ENCODE measurements at places on chromosomes 4 and X.

DNA sequence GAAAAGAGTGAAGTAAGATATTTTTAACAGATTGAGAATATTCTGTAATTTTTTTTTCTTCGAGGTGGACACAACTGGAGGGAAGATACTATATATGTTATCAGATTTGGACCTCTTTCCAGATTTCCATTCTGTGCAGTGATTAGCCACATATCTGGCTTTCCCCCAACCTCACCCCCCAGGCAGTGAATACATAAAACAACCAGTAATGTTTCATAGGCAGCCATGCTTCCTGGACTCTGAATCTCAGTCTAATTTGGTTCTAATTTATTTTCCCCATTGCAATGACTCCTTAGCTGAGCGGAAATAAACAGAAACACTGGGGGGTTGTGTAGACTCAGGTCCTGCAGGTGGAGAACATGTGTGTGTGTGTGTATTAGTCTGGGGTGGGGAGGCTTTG, 226.5 kb downstream of the FBXW7 start:
- no peak for DNase-seq

DNA sequence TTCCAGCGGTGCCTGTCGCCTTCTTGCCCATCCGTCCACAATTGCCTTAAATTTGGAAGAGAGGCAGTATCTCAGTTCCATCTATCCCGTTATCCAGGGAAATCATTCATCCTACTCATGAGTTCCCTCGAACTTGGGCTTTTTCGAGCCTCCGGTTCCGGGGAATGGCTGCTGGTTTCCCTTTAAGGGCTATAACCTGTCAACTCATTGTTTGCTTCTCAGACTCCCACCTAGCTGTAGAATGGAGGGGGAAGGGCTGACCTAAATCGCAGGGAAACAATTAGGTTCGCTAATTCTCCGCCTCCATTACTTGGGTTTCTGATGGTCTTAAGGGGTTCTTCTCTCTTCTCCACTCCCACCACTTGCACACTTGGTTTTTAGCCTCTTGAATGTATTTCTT, 1.2 kb downstream of the UCHL1 start:
- DNase-seq: no peak

- no peak for DNase-seq
These were observed 239.5 kb upstream of the HAND2 start for GRCh38 chr4:173769568-173769967.

GRCh38 chr4:155612074-155612473, 54.6 kb upstream of the GUCY1A1 start:
- no peak for DNase-seq

- DNase-seq: no peak
These were observed 28.3 kb upstream of the NKX6-1 start for GRCh38 chr4:84527391-84527790.

DNA sequence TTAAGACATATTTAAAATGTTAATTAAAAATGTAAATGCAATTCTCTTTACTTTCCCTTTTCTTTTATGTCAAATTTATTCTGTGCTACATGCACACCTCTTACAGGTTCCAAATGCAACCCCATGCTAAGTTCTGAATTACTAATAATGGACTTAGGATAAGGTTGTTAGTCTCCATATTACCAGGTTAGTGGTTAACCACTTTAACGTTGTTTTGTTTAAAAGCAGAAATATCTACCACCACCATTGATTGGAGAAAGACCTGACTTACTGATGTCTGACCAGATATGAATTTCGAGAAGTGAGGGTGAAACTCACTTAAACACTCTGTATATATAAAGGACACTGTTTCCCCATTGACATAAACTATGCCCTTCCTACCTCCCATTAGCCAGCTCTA, 6.9 kb upstream of the TRPC3 start:
- DNase-seq: no peak

- peak; percentile 30 for DNase-seq
These were observed 19.8 kb downstream of the CPE start for GRCh38 chr4:165398570-165398969.

- no peak for DNase-seq
These were observed 146.2 kb downstream of the GLRA2 start for GRCh38 chrX:14675500-14675899.

GRCh38 chr4:117417856-117418255, 332.5 kb upstream of the TRAM1L1 start:
- DNase-seq: no peak

- no peak for DNase-seq
These were observed 64.2 kb upstream of the MAP3K15 start for GRCh38 chrX:19579485-19579884.

- DNase-seq: no peak
These were observed 8.2 kb upstream of the ZRSR2 start for GRCh38 chrX:15781961-15782699.

DNA sequence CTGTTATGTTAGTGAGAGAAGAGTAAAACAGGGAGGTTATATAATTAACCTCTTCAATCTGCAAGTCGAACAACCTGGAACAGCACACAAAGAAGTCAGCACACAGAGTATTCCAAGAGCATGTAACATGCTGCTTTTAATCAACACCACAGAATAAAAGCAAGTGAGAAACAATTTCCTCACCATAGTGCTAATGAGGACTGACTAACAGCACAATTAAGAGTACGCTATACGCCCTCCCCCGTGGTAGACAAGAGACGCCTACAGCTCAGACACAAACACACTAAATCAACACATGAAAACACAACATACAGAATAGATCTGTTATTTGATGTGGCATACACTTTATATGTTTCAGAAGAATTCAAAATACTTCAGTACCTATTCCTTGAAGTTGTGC, 103.0 kb downstream of the PPP3CA start:
- DNase-seq: no peak

GRCh38 chrX:136711147-136711546, 63.2 kb downstream of the CD40LG start:
- DNase-seq: no peak

DNA sequence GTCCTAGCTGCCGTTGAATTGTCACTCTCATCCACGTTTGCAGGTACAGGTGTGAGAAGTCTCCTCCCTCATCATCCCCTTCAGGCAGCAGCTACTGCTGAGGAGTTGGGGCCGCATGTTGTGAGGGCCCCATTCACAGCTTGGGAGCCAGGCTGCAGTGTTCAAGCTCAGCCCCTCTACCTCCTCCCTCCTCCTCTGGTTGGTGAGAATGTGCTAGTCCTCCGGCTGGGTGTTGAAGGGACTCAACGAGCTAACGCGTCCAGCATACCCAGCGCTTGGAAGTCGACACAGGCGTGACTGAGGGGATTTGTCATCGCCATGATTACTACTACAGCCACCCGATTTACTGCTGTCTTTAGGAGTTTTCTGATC, 82.0 kb upstream of the PSAPL1 start:
- no peak for DNase-seq

DNA sequence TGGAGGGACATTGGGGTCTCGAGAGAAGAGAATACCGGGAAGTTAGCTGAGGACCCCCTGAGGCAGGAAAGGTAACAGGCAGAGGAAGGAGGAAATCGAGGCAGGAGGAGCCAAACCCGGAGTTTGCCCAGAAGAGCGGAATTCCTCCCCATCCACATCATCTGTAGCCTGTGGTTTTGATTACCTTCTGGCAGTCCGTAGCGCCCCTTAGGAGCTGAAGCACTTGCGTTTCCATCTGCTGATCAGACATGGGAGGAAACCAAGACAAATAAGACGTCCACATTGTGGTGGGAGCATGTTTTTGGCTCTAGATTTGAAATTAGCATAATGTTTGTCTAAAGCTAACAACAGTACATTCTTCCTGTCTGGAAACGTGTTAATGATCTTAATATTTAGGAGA, 26.8 kb upstream of the HMX1 start:
- DNase-seq: no peak

DNA sequence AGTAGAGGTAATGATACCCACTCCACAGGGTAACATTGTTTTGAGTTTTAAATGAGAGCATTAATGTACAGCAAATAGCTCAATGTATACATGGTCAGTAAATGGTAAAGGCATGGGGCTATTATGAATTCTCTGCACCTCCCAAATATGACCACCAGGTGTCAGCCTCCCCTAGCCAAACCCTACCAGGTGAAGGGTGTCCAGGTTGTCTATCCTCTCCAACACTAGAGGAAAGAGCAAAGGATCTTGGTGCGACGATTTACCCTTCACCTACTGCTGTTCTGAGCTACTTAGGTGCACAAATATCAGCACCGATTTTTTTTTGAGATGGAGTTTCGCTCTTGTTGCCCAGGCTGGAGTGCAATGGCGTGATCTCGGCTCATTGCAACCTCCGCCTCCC, 26.5 kb upstream of the XIAP start:
- peak; percentile 53 for DNase-seq

DNA sequence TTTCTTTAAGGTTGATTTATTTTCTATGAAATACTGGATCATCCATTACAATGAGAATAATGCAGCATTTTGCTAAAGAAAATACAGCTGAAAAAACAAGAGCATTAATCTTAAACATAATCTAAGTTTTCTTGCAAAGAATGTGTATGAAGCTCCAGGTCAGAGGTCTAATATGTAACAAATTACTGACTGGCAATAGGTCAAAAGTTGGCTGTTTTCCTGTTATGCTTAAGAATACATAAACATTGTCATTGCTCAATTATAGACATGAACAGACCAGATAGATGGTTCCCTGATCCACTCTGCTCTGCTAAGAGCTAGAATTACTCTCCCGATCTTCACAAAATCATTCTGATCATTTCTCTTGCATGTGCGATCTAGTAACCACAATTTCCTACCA, 718.6 kb downstream of the PDHA2 start:
- no peak for DNase-seq

DNA sequence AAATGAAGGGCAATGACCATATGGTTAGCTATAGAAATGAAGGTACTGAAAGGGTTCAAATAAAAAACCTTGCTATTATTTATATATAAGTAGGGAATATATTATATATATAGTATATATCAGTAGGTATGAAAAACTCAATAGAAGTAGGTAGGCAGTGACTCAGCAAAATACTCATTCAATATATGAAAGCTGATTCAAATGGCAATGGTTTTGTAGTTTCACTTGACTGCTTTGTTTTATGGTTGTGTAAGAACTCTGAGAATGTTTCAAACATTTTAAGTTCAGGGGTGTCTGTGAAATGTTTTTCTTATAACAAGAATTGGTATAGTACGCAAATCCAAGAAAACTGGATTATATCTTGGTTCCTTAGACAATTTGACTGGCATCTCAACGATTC, 4.1 kb downstream of the ZNF280C start:
- no peak for DNase-seq

DNA sequence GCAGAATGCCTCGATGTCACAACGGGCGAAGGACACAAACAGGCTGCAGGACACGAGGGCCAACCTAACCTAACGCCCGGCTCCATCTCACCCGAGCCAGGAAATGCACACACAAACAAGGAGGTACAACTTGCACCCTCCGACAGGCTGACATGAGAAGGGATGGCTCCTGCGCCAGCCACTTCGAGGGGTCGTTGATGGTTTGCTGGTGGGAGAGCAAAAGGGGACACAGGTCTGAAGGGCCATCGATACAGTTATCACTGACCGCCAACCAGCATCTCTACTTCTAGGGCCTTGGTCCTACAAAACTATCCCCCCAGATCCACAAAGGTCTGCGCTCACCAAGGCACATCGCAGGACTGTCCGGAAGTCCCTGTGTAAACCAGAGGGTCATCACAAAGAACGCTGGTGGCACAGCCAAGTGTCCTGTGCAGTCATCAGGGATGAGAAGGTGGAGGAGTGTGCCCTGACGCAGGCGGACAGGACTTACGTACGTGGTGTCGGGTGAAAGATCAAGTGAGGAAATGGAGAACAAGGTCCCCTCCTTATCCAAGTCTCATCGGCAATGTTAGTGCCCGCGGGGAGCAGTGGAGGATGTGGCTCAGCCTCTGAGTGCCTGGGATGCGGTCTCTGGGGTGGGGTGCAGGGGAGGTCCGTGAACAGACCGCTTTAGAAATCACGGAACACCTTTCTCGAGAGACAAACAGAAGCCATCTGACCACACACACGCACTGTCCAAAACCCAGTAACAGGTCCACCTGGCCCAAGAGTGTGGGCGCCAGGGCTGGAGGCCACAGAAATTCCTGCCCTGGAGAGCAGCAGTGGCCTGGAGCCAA, 7.0 kb downstream of the MXD4 start:
- no peak for DNase-seq

DNA sequence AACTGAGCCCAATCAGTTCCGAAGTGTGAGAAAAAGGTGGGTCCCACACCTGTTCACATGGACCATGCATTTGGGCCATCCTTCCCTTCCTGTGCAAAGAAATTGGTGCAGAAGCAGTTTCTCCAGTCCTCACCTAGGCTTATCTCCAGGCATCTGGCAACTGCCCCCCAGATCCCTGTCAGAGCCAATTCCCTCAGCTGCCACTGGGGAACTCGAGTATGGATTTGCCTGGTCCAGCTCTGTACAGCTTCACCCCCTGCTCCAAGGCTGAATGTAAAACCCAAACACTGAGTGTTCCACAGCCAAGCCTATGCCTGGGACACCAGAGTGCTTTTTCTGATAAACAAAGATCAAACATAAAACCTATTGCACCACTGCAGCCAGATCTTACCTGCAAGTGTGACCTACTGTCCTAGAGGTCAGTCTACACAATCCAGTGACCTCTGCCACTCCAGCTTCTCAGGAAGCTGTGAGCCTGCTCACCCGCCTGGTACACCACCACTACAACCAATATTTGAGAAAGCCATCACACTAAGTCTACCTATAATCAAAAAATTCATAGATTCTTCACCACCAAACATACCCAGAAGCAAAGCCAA, 136.4 kb downstream of the STPG2 start:
- no peak for DNase-seq

DNA sequence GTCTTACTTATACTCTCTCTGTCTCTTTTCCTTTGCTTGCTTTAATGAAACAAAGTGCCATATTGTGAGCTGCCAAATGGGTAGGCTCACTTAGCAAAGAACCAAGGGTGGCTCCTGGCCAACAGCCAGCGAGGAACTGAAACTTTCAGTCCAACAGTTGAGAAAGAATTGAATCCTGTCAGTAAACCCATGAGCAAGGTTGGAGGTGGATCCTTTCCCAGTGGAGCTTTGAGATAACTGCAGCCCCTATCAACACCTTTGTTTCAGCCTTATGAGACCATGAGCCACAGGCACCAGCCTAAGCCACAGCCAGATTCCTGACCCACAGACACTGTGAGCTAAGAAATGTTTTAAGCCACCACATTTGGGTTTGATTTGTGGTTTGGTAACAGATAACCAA, 362.2 kb downstream of the PDGFC start:
- DNase-seq: peak; percentile 5

DNA sequence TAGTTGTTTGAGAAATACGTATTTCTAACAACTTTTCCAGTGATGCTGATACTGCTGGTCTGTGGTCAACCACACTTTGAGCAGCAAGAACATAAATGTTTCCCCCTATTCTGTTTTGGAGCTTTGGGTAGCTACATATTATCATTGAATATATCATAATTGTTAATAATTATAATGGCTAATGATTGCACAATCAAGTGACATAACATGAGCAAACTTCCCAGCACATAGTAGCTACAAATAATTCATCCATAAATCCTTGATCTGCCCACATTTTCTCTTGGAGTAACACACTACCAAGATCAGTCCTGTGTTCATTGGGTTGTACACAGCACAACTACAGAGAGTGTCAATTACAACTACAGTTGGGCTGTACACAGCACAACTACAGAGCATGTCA, 436.3 kb upstream of the MAGEB18 start:
- DNase-seq: no peak

All from body of pancreas (tissue), 4 donors.